ENCODE measurements at places on chromosomes 3 and 15.
A peak's percentile ranks its signal among the peaks of the same experiment; 100 is the strongest.

DNA sequence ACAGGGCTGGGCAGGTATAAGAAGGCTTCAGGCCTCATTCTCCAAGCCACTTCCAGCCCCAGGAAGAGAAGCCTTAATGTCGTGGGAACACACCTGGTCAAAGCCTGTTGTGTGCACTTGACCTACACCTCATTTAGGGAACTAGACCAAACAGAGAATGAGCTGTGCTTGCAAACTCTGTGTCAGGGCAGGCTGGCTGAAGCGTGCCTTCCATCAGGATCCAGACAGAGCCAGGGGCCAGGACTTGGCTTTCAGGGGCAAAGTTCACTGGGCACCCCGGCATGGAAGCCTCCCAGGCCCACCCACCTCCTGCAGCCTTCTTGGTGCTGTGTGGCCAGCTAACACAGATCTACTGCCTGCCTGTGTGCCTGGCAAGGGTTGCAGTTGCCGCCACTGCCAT lies 11.5 kb downstream of the RBPMS2 start:
- ATAC-seq = no peak

DNA sequence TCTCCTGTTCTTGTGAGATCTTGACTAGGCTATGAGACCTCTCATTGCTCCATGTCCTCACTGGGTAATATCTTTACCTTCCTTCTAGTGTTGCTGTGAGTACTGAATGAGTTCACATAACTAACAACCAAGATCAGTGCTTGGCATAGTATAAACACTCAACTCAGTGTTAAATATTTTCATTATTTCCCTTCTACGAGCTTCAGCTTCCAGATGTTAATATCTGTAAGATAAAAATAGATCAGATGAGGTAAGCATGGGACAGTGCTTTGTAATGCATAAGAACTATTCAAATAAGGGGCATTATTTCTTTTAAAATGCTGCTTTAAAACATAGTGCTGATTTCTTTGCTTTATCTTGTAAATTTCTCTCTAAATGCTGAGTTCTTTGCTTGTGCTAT lies 130.8 kb downstream of the DIPK2A start:
- no peak for ATAC-seq

DNA sequence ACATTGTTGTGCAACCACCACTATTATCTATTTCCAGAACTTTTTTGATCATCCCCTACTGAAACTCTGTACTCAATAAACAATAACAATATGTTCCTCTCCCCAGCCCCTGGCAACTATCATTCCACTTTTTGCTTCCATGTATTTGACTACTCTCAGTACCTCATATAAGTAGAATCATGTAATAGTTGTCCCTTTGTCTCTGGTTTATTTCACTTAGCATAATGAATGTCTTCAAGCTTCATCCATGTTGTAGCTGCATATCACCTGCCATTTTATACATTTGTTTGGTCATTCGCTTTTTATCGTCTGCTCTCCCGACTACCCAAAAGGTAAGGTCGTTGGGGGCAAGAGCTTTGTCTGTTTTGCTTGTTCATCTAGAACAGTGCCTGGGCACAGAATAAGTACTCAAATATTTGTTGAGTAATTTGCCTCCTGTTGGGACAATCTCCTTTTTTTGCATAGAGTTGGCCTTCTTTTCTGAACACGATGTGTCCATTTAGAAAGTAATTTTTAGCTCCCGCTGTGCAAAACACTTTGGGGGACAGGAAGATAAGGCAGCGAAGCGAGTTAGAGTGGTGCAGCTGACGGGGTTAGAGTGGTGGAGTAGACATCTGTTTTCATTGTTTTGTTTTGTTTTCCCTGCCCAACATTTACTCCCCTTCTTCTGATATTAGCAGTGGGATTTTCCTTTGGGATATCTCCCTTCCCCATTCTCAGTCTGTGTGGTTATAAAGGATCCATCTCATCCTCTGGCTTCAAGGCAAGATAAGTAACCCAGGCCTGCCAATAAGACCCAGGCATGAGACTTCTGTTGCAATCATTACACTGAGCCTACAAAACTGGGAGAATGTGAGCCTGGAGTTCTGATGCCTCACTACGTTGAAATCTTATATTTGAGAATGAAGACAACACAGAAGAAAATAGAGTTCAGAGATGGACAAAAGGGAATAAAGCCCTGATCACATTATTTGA lies 83.4 kb upstream of the RNU6-1 start:
- ATAC-seq = no peak

- ATAC-seq = no peak
These were observed 118.8 kb downstream of the ANP32A start for GRCh38 chr15:68701886-68702285.

- ATAC-seq = no peak
These were observed 12.6 kb upstream of the PLCL2 start for GRCh38 chr3:16871915-16872842.

GRCh38 chr3:105402287-105402801 lies 35.6 kb downstream of the ALCAM start:
- no peak for ATAC-seq

GRCh38 chr3:142943870-142944269 lies 19.6 kb downstream of the PAQR9 start:
- ATAC-seq = no peak

- no peak for ATAC-seq
These were observed 256.4 kb downstream of the MEX3B start for GRCh38 chr15:81789403-81789802.

GRCh38 chr3:139346771-139347170 lies 3.0 kb downstream of the MRPS22 start:
- ATAC-seq = no peak

GRCh38 chr3:149397528-149397927 lies 20.1 kb upstream of the TM4SF1 start:
- ATAC-seq = peak; percentile 39

DNA sequence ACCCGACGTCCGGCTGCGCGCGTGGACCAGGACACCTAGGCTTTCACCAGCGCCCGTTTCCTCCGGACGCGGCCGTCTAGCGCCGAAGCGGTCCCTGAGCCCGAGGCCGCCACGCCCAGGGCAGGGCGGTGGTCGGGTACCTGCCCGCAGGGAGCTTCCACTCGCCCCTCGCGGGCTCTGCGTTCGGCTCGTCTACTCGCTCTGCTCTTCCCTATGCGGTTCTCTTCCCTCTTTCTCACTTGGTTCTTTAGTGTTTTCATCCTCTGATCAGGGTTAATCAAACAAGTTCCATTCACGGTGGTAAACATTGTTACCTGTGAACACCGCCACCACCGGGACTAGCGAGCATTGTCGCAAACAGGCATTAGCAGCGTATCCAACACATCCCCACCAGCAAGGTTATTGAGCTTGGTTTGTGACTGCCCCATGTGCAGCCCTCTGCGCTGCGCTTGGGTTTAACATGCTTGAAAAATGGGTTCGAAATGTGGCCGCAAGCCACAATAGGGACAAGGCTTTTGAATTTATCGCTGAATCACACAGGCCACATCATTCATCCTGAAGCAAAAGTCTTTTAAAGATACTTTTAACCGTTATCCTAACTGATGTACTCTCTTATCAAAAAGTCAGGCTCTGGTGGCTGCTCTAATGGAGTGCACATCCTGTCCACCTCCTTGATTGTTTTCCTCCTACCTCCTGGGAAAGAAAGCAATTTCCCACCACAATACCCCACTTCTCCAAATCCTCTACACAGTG lies 843 bp upstream of the CD47 start:
- ATAC-seq = no peak

GRCh38 chr3:150370122-150370602 lies 37.9 kb upstream of the TSC22D2 start:
- ATAC-seq = peak; percentile 86

DNA sequence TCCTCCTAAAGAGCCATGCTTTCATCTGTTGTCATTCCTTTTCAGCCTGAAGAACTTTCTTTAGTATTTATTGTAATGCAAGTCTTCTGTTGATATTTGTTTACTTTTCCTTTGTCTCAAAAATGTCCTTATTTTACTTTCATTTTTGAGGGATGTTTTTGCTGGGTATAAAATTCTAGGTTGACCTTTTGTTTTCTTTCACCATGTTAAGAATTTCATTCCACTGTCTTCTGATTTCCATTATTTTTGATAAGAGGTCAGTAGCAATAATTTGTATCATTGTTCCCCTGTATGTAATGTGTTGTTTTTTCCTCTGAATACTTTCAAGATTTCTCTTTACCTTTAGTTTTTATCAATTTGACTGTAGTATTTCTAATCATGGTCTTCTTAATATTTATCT lies 91.1 kb downstream of the RSRC1 start:
- ATAC-seq = no peak

GRCh38 chr3:185534511-185534910 lies 17.9 kb downstream of the LIPH start:
- ATAC-seq = no peak

- ATAC-seq = no peak
These were observed 3.0 kb downstream of the DGKG start for GRCh38 chr3:186359078-186359477.

DNA sequence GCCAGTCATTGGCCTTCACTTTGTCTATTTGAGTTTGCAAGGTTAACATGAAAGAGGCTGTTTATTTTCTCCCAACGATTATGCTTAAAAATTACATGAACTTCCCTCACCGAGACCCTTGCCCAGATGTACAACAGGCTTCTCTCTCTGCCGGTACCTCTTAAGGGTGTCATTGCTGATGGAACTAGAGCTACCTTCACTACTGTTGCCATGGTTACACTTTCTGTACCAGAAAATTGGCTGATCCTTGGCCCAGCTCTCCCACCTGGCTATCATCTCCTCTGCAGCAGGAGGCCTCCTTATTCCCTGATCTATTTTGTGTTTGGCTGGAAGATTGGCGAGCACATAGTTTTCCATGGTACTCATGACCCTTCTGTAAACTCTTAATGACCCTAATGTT lies 24.0 kb upstream of the LIPC start:
- ATAC-seq = no peak

- ATAC-seq = no peak
These were observed 42.8 kb downstream of the TLE3 start for GRCh38 chr15:70054884-70055387.

DNA sequence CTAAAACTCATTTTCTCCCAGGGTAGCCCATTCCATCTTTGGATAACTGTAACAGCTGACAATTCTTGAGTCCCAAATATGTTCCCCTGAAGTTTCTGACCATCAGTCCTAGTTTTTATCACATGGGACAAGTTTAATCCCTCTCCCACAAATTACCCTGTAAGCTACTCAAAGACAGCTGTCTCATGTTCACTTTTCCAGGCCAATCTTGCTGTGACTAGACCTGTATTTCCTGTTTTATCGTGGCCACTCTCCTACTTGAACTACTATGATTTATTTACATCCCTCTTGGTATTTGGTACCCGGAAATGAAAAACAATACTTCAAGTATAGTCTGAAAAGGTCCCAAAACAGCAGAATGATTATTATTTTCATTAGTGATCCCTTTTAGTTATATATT lies 95.1 kb upstream of the MEX3B start:
- no peak for ATAC-seq

GRCh38 chr3:107822308-107822707 lies 268.5 kb downstream of the CD47 start:
- no peak for ATAC-seq

- ATAC-seq = no peak
These were observed 230.0 kb upstream of the TBC1D5 start for GRCh38 chr3:17972476-17972875.

- ATAC-seq = peak; percentile 89
These were observed at the start of gene CMTM7 for GRCh38 chr3:32391643-32392535. TSS of gene CMTM7 (plus strand) at chr3:32391853. CDS start at chr3:32391907, 54 bp downstream.

Measured in SK-N-SH treated with all-trans-retinoic acid at 6 μM for 48 hours (cell line).